SIG-M5 (cell line): ENCODE measurements at places on chromosomes 12 and 14.

DNA sequence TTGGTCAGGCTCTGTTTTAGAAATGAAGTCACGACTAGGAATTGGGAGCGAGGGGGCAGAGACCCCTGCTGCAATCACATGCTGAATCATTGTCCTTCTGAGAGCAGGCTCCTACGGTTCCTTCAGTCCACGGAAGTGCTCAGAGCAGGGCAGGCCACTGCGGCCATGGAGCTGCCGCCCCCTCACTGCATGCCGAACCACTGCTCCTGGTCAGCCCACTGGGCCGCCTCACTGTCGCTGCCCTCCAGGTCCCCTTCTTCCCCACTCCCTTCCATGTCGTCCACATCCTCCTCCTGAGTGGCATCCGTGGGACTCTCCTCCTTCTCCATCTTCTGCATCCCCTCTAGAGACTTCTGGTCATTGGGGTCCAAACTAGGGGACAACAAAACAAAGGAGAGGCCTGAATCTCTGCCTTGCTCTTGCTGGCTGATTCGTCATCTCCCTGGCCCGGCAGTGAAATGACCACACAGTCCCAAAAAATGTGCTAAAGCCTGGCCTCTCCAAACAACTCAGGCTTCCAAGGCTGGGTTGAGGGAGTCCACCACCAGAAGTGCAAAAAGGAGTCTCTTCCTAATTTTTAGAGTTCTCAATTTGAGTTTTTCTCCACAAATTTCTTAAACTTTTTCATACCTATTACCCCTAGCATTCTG lies 29.4 kb downstream of the ANAPC7 start:
- DNase-seq: no peak

GRCh38 chr14:101843665-101844064 lies 82.2 kb downstream of the PPP2R5C start:
- peak; percentile 81 for DNase-seq

GRCh38 chr14:67674480-67675218 lies at the start of gene VTI1B:
TSS of gene VTI1B (minus strand) at chr14:67674632. CDS start at chr14:67674489, 143 bp downstream.
- no peak for DNase-seq

DNA sequence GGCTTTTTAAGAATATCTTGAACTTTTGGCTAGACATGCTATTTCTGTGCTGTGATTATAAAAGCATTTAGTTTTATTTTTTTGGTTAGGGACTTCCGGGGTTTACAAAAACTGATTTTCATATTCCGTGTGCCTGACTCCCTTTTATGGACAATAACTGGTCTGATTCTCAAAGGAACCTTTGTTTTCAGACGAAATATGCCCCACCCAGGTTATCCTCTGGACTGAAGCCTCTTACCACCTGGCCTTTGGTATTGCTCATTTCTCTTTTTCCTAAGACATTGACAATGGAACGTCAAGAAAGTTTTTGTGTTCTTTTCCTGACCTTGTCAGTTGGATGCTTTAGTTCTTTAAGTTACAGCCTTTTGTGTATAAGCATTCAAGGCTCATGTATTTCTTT lies 10.8 kb downstream of the TIGAR start:
- DNase-seq: no peak

DNA sequence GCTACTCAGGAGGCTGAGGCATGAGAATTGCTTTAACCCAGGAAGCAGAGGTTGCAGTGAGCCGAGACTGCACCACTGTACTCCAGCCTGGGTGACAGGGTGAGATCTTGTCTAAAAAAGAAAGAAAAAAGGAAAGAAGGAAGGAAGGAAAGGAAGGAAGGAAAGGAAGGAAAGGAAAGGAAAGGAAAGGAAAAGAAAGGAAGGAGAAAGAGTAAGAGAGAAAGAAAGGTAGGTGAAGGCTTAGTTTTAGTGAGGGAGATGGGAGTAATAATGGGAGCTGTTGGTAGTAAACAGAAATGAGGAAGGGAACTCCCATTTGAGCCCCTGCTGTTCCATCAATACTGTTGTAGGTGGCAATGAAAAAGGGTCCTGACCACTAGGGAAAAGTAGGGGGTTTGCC lies 28.8 kb downstream of the SLC24A4 start:
- no peak for DNase-seq

DNA sequence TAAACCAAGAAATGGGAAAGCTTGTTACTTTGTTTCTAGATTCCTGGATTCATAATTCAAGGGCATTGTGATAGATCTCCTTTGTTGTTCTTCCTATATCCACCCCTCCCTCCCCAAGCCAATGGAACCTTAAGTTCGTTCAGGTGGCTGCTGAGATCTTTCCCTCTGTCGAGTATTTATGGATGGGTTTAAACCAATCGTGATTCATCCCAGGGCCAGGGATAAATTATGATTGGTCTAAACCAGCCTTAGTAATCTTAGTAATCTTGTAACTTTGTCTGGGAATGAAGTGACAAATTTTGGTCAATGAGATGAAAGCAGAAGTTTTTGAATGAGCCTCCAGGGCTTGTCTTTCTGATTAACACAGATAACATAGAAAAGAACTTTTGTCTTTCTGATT lies 56.1 kb upstream of the PCED1B start:
- no peak for DNase-seq

DNA sequence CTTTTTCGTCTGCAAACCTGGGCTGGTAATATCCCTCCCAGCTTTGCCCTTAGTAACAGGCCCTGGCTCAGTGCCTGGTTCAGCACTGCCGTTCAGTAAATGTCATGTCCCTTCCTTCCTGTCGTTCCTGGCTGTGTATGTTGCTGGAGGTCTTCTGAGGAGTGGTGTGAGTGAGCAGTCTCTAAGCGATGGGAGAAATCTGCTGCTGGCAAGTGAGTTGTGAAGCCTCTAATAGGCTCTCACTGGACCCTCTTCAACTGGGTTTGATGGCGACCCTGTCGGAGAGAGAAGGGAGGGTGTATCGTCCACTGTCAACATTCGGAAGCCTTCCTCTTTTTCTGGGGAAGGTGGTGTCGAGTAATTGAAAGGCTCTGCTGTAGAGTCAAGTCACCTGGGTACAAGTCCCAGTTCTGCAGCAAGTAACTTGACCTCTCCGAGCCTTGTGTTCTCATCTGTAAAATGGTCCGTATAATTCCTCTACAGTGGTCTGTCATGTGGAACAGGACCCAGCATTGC lies 62.8 kb downstream of the HRK start:
- no peak for DNase-seq

DNA sequence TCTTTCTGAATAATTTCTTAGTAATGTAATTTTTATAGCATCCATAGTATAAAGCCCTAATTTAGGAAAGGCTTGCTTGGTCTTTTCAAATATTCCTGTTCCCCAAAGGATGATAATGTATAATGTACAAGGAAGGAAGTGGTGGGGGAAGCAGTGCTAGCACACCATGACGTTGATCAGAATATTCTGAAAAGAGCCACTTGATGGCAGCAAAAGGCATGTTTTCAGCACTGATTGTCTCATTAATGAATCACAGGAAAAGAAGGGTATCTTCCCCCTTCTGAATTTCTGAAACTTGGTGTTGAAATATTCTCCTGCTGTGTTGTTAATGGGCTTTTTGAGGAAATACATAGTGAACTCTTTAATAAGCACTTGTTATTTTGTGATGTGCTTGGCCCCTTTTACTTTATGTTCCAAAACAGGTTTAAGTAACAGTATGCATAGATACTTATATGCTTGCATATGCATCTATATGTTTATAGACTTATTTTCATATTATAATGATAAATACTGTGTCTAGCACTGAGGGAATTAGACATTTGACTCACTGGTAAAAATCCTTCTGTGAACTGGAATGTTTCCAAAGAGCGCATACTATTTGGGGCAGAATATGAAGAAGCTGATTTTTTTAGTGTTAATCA lies 122.0 kb downstream of the TMEM117 start:
- DNase-seq: no peak

- DNase-seq: no peak
Measured at GRCh38 chr12:124687917-124688316, 120.5 kb upstream of the NCOR2 start.

- DNase-seq: no peak
Measured at GRCh38 chr12:111099186-111099585, 178.8 kb upstream of the MYL2 start.
